ENCODE measurements at places on chromosomes 3 and 15. TPM values are rescaled to one million over a fixed set of nuclear protein-coding genes. Genes with fewer than 3 reads are reported as not detected.
A peak's percentile ranks its signal among the peaks of the same experiment; 100 is the strongest.

DNA sequence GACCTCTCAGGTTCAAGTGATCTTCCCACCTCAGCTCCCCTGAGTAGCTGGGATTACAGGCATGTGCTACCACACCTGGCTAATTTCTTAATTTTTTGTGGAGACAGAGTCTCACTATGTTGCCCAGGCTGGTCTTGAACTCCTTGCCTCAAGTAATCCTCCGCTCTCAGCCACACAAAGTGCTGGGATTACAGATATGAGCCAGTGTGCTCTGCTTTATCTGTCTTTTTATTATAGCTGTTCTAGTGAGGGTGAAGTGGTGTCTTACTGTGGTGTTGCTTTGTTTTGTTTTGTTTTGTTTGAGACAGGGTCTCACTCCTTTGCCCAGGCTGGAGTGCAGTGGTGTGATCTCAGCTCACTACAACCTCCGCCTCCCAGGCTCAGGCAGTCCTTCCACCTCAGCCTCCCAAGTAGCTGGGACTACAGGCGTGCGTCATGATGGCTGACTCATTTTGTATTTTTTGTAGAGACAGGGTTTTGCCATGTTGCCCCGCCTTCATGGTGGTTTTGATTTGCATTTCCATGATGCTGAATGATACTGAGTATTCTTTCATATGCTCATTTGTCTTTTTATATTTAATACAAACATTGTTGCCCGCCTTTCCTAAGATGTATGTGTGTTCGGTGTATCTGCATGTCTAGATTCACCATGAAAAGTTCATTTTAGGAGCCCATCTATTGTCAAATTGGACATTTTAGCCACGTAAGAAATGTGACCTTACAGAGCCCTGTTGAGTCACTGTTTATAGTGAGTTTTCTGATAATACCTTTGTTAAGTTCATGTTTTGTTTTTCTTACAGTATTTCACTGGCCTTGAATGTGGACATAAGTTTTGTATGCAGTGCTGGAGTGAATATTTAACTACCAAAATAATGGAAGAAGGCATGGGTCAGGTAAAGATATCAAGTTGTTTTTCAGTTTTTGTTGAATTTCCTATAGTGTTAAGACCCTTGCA, 80.6 kb downstream of the ARIH1 start:
- no peak for DNase-seq

FANCI gene
- polyA plus RNA-seq = 15.1 TPM

ANKRD63 gene
- polyA plus RNA-seq = 0.40 TPM

PPP1R14D gene
- not detected for polyA plus RNA-seq

SPATA12 gene
- polyA plus RNA-seq = 0.08 TPM

SLC12A6 gene
- 22.9 TPM for polyA plus RNA-seq

NR1I2 gene
- polyA plus RNA-seq = 0.43 TPM

DNA sequence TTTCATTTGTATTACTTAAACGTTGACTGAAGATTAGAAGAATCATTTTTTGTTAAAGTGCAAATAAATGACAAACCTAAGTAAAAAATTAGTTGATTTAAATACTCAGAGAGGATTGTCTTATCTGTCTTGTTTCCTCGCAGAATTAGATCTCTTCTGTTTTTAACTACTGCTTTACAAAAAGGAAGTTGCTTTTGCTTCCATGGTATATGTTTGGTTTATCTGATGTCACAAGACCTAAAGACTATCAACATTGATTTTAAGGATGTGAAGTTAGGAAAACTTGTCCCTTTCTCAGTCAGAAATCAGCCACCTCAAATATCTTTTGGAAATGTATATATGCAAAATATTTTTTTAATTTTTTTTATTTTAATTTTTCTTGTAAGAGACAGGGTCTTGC, 28.7 kb downstream of the GPR171 start:
- no peak for DNase-seq

- peak; percentile 8 for DNase-seq
These were observed 11.0 kb downstream of the ISL2 start for GRCh38 chr15:76347482-76348055.

CCDC174 gene
- polyA plus RNA-seq = 20.1 TPM

GRCh38 chr15:67761343-67761742, 64.0 kb upstream of the SKOR1 start:
- no peak for DNase-seq

DNA sequence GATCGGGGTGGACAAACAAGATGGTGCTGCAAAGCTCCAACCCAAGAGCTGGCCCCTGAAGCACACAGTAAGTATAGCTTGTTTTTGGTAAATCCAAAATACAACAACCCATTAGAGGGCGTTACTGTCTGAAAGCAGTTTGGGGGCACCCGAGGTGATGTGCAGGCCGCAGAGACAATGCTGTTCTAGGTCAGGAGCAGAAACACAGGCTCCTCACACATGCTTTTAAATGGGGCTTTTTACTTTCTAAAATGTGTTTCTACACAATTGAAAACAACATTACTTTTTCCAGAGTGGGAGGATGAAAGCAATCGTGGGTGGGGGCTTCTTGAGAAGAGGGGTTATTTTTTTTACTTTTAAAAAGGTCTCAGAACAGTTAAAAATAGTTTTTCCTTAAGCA, 1029.3 kb upstream of the CFAP20DC start:
- DNase-seq = no peak

CFAP44 gene
- polyA plus RNA-seq = 4.7 TPM

- no peak for DNase-seq
These were observed 19.6 kb downstream of the PPARG start for GRCh38 chr3:12308517-12308916.

DNA sequence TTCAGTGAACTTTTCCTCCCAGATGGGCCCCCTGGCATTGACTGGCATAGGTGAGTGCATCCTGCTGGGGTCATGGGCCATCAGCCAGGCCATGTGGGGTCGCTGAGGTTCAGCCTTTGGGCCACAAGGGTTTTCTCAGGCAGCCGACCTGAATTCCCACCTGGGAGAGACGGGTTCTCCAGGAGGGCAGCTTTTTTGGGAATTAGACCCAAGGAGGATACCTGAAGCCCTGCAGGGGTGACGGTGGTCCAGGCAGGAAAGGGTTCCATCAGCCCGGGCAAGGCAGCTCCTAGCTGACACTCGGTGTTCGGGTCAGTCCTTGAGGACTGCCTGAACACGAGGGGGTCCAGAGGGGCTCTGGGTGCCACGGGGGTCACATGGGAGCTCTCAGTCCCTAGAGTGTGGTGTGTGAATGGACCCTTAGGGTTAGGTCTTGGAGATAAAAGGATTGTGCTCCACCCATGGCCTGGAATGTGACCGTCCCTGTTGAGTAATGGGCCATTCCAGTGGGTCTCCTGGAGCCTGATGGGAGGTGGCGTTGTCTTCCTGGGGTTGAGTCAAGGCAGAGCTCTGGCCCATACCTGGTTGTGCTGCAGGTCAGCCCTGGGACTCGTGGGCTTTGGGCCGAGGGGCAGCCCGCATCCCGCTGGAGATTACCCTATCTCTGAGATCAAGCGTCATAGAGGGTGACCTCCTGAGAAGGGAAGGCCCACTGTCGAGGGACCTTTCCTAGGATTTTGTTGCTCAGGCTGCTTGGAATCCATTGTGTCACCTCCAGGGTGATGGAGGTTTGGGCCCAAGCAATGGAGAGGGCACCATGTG, 192.8 kb downstream of the UBE3A start:
- DNase-seq = no peak

GRCh38 chr3:44334326-44334725, 4.2 kb upstream of the TCAIM start:
- DNase-seq = no peak

GRCh38 chr3:32995098-32995497, 43.7 kb downstream of the CCR4 start:
- no peak for DNase-seq

DNA sequence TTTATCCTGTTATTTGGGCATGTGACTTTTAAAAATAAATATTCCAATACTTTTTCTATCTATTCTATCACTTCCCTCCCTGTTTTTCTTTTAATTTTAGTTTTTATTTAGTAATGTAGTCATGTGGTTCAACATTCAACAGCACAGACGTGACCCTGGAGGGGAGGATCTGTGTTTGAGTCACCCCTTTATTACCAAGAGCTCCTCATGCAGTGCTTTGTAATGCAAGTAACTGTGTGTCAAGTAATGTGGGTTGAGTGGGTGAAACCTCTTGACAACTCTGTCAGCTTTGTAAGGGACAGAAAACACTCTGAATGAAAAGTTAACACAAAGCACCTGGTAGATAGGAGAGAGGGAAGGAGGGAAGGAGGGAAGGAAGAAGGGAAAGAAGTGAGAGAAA, 89.7 kb upstream of the FGF12 start:
- DNase-seq = no peak

DNA sequence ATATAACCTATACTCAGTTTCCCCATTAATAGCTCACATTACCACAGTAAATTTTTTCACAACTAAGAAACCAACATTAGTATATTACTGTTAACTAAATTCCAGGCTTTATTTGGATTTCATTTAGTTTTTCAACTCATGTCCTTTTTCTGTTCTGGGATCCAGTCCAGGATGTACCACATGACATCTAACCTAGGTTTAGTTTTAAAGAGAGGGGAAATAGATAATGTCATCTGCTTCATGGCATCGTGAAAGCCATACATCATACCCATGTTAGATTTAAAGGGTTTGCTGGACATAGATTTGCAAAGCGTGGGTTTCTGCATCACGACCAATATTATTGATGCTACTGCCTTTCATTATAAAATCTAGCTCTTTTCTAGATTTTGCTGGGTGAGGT, 33.2 kb upstream of the RPP14 start:
- DNase-seq = no peak

- DNase-seq = no peak
These were observed 39.5 kb downstream of the ZNF710 start for GRCh38 chr15:90040618-90041017.

TMEM266 gene
- polyA plus RNA-seq = 0.97 TPM

EIF2A gene
- 130 TPM for polyA plus RNA-seq

GRCh38 chr15:60389261-60390077, 8.3 kb downstream of the ANXA2 start:
- no peak for DNase-seq

CCR8 gene
- polyA plus RNA-seq = not detected

SAMD7 gene
- not detected for polyA plus RNA-seq

DNA sequence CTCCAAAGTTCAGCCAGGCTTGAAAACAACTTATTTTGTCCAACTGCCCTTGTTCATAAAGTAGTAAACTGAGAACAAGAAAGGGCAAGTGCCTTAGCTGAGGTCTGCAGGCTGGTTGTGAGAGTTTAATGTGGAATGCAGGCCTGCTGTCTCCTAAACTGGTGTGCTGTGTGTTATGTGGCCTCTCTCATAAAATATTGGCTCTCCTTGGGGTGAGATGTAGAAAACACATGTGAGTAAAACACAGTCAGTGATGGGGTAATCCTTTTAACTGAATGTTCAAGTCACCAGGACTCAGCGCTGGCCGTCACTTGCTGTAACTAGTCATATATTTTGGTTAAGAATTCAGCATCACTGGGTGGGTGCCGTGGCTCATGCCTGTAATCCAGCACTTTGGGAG, 7.1 kb upstream of the ST6GAL1 start:
- DNase-seq = no peak

TMEM108 gene
- polyA plus RNA-seq = 28.5 TPM

- no peak for DNase-seq
These were observed 31.7 kb downstream of the LINS1 start for GRCh38 chr15:100570275-100570674.

GRCh38 chr15:52180196-52180835, 10.9 kb downstream of the GNB5 start:
- no peak for DNase-seq

- no peak for DNase-seq
These were observed 24.7 kb downstream of the CEMIP start for GRCh38 chr15:80803580-80804525.

DNA sequence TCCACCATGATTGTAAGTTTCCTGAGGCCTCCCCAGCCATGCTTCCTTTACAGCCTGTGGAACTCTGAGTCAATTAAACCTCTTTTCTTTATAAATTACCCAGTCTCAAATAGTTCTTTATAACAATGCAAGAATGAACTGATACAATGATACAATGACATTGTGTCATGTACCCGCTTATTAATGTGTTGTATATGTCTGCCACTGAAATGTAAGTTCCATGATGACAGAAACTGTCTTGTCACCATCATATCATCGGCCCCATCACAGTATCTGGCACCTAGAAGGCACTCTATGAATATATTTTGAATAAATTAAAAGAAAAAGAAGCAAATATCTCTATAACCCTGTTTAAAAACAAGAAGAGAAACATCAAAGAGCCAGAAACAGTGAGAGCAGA, 29.6 kb downstream of the FEZF2 start:
- DNase-seq = no peak

DNA sequence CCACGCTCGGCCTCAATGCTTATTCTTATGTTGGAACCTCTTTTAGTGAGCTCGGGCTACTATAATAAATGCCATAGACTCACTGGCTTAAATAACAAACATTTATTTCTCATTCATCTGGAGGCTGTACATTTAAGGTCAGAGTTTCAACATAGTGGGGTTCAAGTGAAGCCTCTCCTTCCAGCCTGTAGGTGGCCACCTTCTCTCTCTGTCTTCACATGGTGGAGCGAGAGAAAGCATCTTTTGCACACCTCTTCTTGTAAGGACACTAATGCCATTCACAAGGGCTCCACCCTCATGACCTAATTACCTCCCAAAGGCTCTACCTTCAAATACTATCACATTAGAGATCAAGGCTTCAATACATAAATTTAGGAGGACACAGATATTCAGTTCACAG, 520.3 kb upstream of the EPHA6 start:
- no peak for DNase-seq

GRCh38 chr3:33658621-33658990, 59.4 kb downstream of the CLASP2 start:
- no peak for DNase-seq

DNA sequence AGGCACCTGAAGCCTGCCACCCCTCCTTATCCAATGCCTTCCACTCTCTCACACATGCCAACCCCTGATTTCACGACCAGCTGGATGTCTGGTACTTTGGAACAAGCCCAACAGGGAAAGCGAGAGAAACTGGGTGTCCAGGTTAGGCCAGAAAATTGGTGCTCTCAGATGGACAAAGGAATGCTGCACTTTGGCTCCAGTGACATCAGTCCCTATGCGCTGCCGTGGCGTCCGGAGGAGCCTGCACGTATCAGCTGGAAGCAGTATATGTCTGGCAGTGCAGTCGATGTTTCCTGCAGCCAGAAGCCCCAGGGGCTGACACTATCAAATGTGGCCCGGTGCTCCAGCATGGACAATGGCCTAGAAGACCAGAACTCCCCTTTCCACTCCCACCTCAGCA, 45.2 kb downstream of the CDAN1 start:
- no peak for DNase-seq

- DNase-seq = no peak
These were observed 16.0 kb downstream of the MAP2K5 start for GRCh38 chr15:67558502-67558901.

Measured in hindlimb muscle (tissue), 1 donor.